MCF 10A (cell line): ENCODE measurements at places on chromosomes 7 and 10. TPM values are rescaled to one million over a fixed set of nuclear protein-coding genes. Genes with fewer than 3 reads are reported as not detected.

SLC26A4 gene
- 0.21 and 0.52 TPM in 2 replicates for total RNA-seq

SPAM1 gene
- total RNA-seq: not detected in 2 replicates

SPDYE9 gene
- total RNA-seq: not detected in 2 replicates

EGR2 gene
- 0.25 and 1.0 TPM in 2 replicates for total RNA-seq

PTN gene
- 0.26 TPM in 1 of 2 replicates, not detected in the other for total RNA-seq

DYNC1I1 gene
- total RNA-seq: not detected in 2 replicates

COL28A1 gene
- total RNA-seq: 0.29 and 0.96 TPM in 2 replicates

FOXL3 gene
- total RNA-seq: not detected in 2 replicates

PTPRZ1 gene
- total RNA-seq: 9.8 and 11.1 TPM in 2 replicates

DNA sequence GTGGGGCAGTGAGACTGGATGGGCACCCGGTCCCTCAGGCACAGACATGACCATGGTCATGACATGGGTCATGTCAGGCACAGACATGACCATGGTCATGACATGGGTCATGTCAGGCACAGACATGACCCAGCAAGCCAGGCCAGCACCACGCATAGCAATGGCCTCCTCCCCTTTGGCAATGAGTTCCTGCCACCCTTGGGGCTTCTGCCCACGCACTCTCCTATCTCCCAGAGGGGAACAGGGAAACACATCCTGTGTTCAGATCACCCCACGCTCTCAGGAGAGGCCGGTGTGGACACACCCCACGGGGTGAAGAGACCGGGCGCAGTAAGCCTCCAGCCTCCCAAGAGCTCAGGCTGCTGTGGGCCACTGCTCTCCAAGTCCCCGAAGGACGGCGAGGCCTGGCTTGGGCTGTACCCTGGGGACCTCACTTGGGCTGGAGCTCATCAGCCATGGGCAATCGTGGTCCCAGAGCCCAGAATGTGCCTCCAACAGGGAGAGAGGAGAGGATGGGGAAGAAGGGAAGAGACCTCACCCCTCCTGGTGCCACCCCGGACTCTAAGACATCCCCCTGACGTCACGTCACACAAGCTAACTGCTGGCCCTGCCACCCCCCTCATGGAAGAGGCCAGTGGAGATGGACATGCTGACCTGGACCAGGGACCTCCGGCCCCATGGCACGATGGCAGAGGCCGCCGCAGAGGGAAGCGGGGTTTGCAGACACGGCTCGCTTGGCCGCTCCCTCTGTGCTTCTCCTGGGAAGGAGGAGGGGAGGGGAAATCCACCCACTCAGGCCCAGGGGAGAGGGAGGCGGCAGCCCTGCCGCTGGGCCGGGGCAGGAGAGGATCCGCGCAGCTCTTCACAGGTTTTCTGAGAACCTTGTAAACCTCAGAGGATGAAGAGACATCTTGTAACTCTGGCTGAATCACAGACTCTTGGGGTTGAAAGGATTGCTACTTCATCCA is 269.6 kb downstream of the ELFN1 start:
- DNase-seq: peak; percentile 3

DNA sequence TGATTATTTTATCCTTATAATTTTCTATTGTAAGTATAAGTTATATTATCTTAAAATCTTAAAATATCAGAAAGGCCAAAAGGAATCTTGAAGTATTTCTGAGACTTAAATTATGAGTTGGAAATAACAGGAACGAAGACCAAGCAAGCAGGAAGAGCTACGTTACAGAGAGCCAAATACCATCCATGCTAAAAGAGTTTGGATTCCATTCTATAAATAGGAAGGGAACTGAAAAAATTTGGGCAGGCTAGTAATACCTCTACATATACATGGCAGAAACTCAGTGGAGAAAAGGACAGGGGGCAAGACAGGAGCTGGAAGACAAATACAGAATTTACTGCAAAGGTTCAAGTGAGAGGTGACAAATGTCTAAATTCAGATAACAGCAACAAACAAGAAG is 16.7 kb downstream of the ITGB1 start:
- DNase-seq: no peak

DNA sequence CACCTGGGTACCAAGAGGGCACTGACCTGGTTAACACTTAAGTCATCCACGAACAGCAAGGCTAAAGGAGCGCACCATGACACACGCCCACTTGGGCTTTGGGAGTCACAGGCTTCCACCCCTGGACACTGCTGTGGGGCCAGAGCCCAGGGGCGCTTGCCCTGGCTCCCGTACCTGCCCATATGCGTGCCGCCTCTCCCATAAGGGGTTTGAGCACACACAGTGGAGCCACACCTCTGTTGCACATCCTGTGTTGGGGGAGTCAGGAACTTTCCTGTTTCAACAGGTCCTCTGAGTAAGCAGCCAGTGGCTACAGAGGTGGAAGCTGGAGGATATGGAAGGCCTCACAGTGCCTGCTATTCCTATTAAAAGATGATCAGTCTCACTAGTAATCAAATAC is 152.0 kb downstream of the REEP3 start:
- DNase-seq: peak; percentile 45

DNA sequence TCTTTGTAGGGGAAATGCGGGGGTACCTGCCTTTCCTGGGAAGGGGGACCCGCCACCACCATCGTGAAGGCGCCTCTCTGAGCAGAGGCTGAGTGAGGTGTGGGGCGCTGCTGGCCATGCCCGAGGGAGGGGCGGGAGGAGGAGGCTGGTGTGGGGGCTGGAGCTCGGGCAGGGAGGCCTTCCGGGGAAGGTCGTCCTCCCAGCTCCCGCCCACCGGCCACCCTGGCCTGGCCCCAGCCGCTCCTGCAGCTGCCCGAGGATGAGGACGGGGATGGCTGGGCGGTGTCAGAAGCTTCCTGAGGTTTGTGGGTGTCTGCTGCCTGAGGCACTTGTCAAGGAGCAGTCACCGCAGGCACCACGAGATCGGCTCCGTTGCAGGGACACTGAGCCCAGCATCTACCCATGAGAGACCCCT is 11.4 kb downstream of the PWWP2B start:
- no peak for DNase-seq

- DNase-seq: peak; percentile 93
These were observed 18.7 kb upstream of the DDIT4 start for GRCh38 chr10:72254813-72255568.

- DNase-seq: no peak
These were observed at the start of gene EFCAB10 for GRCh38 chr7:105581066-105581811. Gene EFCAB10, minus strand, starts transcription at chr7:105581493. Its CDS starts 30 bp downstream, at chr7:105581463.

GRCh38 chr10:29063806-29064644 is 224.8 kb upstream of the LYZL1 start:
- peak; percentile 61 for DNase-seq

GRCh38 chr10:77282163-77282562 is 355.4 kb downstream of the KCNMA1 start:
- DNase-seq: no peak

DNA sequence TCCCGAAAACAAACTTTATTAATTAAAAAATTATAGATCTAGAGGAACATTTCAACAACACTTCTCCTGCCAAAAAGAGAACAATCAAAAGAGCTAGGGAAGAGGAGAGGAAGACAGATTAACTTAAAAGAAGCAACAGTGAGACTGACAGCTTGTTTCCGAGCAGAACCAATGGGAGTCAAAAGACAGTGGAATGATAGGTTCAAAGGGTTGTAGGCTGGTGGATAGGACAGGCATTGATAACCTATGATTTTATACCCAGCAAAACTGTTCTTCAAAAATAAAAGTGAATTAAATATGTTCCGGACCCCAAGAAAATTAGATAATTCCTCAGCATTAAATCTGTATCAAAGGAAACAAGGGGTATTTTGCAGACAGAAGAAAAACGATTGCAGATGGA is 207.6 kb downstream of the MAD1L1 start:
- DNase-seq: no peak

- peak; percentile 86 for DNase-seq
These were observed 76.6 kb downstream of the CYP26A1 start for GRCh38 chr10:93150289-93150688.

DNA sequence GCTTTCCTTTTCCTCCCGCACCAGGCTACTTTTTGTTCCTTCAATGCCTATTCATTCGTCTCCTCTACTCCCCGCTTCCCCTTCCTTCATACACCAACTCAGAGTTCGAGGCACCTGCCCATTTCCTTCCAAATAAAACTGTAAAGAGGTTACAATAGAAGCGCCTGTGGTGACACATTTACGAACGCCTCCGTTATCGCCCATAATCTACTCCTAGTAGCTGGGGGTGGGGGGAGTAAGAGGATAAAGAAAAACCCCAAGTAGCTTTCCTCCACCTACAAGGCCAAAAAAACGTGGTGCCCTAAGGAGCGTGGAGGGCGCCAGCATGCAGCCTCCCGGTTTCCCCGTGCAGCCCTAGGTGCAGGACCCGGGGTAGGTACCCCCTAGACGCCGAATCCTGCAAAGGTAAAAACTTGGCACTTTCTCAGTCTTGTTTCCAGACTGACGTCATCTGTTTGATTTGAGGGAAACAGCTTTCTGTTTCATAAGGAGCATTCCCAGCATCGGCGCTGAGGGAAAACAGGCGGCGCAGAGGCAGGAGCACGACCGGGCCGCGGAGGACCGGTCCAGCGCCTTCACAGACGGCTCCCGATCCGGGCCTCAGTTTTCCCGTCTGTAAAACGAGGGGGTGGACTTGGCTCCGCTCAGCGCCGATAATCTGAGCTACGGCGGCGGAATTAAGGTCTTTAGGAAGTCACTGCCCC is 922 bp downstream of the PPA1 start:
- peak; percentile 66 for DNase-seq

DNA sequence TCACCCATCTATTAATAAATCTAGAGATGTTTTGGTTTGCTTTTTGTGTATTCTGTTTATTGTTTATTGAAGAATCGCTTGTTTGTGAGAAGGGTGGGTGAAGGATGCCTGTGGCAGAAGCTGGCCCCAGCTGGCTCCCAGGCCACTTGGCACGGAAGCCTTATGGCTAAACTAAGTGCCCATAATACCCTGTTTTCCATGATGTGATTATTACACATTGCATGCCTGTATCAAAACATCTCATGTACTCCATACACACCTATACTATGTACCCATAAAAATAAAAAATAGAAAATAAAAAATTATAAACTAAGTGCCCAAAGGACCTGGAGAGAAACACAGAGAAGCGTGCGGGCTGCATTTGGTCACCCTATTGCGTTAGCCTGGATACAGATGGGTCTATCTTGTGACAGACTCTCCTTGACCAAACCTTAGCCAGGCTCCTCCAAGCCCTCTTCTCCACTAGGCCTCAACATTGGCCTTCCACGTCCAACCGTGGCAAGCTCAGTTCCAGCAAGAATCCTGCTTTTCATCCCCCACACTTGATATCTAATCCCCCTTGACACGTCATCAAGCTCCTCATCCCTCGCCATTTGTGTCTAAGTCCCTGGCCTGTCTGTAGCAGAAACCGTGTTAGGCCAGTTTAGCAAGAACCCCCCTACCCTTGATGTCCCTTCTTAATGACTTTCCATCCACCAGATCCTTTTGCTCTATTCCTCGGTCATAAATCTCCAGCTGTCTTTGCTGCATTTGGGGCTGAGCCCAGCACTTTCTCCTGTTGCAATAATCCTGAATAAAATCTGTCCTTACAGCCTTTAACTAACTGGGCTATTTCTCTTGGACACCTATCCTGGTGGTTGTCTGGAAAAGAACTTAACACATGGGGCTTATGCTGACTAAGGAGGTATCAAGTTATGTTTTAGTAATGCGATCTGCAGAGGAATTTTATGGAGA is 245.2 kb downstream of the TNS3 start:
- DNase-seq: no peak

DNA sequence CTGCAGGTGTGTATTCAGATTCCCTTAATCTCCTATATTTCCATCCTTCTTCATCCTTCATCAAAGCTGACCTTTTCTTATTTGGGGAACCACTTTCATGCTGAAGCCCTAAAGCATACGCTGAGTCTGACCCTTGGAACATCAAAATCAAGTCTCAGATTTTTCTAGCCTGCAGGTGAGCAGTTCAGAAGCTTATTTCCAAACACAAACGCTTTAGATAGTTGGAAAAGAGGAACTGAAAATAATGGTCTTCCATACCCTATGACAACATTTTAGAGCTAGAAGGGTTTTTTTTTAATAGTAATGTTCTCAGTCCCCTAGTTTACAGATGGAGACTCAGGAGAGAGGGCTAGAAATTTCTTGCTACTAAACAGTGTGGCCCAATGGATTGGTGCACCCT is 1.6 kb upstream of the AGK start:
- no peak for DNase-seq

DNA sequence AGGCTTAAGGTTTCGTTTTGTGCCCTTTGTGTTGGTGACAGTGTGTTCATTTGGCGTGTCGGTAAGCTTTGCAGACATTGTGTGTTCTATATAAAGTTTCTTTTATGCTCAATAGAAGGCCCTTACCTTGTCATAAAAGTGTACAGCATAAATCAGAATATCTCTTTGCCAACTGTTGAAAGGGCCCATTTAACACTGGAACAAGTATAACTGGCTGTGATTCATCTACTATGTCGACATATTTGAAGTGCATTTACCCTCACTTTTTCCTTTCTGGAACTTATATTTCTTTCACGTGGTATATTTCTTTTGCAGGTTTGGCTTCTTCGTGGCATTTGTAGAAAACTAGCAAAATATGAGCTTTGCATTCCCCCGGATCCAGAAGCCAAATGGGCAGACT is 32.7 kb downstream of the EEPD1 start:
- DNase-seq: peak; percentile 15

- DNase-seq: no peak
These were observed 5.7 kb upstream of the GDI2 start for GRCh38 chr10:5818894-5819293.

- DNase-seq: no peak
These were observed 347.5 kb upstream of the ZMIZ1 start for GRCh38 chr10:78721231-78721630.

- no peak for DNase-seq
These were observed 141.2 kb upstream of the KIF5B start for GRCh38 chr10:32197423-32197822.

DNA sequence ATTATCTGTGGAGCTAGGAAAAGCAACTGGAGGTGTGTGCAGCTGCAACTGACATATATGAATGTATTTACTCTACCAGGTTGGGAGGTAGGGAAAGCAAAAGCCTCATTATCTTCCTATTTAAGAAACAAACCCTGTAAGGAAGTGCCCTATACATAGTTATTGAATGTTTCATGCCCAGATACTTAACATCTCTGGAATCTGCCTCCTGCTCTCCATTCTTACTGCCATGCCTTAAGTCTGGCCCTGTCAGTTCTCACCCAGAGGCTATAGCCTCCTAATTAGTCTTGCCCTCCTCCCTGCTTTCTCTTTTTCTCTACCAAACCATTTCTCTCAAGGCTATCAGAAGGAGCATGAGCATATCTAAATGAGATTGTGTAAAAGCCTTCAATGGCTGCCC is 542.6 kb upstream of the LRRN3 start:
- DNase-seq: no peak

DNA sequence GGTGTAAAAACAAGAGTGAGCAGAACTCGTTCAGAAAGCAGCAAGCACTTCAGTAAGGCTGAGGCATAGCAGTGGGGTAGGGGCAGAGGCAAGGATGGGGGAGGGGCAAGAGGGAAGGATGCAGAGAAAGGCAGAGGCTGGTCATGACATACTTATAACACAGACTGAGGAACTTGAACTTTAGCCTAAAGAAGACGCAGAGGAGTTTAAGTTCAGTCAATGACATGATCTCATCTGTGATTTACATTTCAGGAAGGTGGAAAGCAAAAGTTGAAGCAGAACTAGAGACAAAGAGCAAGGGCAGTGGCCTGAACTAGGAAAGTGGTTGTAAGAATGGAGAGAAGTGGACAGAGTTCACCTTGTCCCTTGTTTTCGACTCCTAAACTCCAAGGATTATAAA is 15.8 kb downstream of the MACC1 start:
- no peak for DNase-seq

- DNase-seq: peak; percentile 14
These were observed 882 bp downstream of the DLX6 start for GRCh38 chr7:97006055-97006815.
